ENCODE measurements at places on chromosomes 11 and 22.

DNA sequence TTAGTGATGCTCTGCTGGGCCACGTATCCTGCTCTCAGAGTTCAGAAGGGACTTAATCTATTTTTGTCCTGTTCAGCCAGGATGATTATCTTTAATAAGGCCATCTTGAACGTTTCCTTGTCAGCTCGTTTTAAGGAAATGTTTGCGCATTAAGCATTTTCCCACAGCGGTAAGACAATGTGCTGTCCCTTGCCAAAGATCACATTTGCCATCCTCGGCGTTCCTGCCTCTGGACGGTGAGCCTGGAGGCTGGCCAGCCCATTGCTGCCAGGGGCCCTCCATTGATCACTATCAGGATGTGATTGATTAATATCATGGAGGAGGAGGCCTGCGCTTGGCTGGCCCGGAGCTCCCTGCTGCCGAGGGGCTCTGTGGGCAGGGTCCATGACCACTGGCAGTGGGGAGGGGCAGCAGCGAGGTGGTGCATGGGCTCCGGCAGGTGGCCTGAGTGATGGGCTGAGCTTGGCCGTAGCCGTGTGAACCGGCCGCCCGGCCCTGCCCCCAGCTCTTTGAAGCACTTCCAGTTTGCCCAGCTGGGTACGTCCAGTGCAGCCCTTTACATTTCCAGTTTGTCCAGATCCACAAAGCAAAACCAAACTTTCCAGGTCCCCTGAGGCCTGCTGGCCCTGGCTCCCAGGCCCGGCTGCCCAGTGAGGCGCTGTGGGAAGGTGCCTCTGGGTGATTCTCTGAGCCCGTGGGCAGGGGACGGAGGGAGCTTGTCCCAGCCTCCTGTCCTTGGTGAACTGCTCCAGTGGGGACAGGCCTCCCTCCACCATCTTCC, 49.5 kb upstream of the SMIM38 start:
- no peak for DNase-seq

GRCh38 chr11:12518606-12519385, 141.4 kb downstream of the PARVA start:
- no peak for DNase-seq

DNA sequence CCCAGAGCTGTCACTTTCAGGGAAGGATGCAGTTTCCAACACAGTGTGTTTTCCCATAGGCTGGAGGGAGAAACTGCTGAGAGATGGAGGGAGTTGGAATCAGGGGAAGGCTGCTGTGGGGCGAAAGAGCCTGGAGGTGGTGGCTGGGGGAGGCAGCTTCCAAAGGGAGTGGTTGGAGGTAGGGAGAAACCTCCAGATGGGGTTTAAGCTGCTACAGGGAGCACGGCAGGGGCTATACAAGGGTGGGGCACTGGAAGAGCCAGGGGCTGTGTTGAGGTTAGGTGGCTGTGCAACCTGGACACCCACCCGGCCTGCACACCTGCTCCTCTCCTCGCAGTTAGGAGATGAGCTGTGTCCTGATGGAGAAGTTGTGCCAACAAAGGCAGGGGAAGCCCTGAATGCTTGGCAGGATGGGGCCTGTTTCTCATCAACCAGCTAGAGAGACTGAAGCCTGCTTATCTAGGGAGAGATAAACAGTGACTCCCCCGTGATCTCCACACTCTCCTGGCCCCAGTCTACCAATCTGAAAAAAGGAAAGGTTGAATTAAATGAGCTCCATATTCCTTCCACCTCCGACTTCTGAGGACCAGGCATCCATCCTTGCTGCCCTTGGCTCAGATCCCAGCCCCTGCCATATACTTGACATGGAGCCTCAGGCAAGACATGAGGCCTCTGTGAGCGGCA, 3.6 kb upstream of the SLCO2B1 start:
- no peak for DNase-seq

DNA sequence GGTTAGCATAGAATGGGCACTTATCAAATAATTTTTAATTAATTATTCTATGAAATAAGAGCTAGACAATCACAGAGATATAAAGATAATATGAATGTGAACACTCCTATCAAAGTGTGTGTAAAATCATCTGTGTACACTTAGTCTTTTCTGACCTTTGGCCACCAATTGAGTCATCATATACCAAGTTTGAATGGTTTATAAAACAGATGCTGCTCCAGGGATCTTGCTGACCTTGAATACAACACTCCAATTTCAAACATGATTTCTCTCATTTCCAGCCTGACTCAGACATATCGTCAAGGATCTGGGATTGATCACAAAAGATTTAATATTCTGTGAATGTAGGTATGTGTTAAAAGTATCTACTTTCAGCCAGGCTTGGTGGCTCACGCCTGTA, 2.9 kb upstream of the OR51V1 start:
- DNase-seq: no peak

DNA sequence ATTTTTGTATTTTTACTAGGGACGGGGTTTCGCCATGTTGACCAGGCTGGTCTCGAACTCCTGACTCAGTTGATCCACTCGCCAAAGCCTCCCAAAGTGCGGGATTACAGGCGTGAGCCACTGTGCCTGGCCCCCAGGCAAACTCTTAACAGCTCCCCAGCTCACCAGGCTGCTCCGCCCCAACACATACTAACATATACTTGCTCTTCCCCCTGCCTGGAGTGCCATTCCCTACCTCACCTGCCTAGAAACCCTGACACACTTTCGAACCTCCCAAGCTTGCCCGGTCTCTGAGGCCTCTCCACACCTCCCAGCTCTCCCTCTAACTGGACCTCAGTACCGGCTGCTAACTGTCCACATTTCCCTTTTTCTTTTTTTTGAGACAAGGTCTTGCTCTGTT, 8.5 kb downstream of the MAP4K2 start:
- DNase-seq: no peak

DNA sequence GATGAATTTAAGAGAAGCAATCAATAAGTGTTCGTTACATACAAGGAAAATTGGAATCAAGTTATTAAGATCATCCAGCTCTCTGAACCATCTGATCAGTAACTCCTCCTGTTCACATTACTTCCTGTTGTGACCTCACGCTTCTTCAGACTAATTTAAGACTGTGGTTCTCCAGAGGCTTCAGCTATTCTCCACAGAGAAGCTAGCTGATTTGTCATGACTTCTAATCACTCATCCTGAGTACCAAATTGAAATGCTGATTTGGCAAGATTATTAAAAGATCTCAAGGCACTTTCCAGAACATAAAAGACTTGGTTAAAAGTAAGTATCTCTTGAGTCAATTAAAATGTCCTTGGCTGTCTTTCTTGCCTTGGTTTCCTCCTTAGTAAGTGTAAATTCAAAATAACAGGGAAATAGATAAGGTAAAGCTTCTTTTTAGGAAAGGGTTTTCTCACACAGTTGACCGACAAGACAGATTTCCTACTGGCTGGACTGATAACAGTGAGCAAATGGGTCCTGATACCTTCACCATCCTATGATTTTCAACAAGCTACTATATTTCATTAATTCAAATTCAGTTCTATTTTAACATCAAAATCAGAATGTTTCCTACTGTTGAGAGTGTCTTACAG, 38.5 kb downstream of the GAB2 start:
- no peak for DNase-seq

DNA sequence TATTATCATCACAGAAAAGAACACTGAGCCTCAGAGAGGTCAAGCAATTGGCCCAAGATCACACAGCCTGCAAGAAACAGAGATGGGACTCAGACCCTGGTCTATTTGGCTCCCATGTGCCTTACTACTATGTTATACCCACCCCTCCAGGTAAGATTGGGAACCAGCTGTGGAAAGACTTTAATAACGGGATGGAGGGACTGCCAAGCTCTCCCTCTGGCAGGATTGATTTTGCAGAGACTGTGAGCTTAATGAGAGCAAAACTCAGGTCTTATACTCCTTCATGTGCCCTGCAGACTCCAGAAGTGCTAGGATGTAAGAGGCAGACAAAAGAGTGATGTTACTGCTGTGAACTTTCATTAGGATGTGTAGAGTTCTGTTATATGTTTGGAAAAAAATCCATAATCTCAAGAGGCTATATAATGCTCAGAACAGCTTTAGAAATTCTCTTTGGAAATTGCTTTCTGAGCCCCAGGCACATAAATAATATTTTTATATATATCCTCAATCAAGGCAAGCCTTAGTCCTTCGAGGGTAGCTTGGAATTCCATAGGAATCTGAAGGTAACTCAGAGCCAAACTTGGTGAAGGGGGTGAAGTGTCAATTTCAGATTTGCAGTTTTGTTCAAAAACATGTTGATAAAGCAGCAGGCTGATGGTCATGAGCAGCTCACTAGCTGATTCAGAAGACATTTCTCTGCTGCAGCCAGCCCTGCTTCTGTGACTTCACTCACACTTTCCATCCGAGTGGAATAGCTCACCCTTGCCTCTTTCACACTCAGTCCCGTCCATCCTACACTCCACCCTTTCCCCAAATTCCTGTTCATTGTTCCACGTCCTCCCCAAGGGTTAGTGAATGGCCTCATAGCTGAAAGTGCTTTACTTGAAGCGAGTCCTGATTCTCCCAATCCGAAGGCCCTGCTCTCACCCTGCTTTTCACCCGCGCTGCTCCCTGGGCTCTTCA, 188.8 kb downstream of the SNX19 start:
- no peak for DNase-seq

- no peak for DNase-seq
Measured at GRCh38 chr11:75356613-75357012, 5.2 kb upstream of the ARRB1 start.

DNA sequence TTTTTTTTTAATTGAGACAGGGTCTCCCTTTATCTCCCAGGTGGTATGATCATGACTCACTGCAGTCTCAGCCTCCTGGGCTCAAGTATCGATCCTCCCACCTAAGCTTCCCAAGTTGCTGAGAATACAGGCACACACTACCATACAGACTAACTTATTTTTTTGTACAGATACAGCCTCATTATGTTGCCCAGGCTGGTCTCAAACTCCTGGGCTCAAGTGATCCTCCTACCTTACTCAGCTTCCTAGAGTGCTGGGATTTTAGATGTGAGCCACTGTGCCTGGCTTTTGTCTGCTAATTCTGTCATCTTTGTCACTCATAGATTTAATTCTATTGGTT, 43.5 kb downstream of the CBL start:
- no peak for DNase-seq

DNA sequence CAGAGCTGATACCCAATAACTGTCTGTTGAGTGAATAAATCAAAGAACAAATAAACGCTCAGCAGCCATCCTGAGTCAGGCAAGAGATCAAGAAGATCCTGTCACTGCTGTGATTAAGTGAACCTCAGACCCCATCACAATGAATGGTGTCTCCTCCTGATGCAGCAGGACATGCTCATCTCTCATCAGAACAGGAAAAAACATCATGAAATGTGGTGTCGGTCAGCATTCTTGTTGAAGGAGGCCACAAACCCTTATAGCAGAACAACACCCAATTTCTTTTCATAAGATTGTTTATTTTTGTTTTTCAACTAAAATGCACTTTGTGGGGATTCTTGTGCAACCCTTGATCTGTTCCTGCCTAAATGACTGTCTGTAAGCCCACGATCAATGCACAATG, 60.3 kb downstream of the SYTL2 start:
- no peak for DNase-seq

- DNase-seq: no peak
Measured at GRCh38 chr11:79902493-79902892, 461.7 kb upstream of the TENM4 start.

- DNase-seq: no peak
Measured at GRCh38 chr11:45816614-45817013, 11.7 kb downstream of the SLC35C1 start.

GRCh38 chr22:27842669-27843431, 41.3 kb upstream of the MN1 start:
- DNase-seq: no peak

GRCh38 chr22:50613291-50613981, 12.8 kb downstream of the MAPK8IP2 start:
- DNase-seq: no peak

DNA sequence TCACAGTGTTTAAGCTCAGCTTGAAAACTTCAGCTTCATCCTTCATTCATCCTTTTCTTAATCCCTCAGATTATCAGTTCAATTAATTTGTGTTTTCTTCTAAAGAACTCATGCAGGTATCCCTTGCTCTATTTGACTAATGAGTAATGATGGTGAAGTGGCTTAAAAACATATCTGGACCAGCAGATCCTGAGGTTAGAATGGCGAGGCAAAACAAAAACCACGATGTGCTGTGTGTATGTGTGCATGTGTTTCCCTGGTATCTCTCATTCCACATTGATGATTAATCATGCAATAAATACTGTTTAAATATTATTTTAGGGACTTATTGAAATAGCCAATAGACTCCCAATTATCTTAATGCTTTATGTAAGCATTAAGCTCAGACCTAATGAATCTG, 437.0 kb downstream of the DYNC2H1 start:
- DNase-seq: no peak

DNA sequence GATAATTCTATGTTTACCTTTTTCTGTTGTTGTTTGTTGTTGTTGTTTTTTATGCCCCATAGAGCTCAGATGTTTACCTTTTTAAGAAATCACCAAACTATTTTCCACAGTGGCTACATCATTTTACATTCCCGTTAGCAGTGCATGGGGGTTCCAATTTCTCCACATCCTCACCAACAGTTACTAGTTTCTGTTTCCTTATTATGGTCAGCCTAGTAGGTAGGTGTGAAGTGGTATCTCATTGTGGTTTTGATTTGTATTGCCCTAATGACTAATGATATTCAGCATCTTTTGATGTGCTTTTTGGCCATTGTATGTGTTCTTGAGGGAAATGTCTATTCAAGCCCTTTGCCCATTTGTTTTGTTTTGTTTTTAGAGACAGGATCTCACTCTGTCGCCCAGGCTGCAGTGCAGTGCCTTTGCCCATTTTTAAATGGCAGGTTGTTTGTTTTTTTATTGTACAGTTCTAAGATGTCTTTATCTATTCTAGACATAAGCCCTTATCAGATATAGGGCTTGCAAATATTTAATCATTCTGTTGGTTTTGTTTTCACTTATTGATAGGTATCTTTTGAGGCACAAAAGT, 27.5 kb downstream of the CHEK2 start:
- no peak for DNase-seq

GRCh38 chr11:71326328-71326940, 74.1 kb upstream of the SHANK2 start:
- no peak for DNase-seq

GRCh38 chr11:36222831-36223635, 66.2 kb downstream of the COMMD9 start:
- DNase-seq: no peak

DNA sequence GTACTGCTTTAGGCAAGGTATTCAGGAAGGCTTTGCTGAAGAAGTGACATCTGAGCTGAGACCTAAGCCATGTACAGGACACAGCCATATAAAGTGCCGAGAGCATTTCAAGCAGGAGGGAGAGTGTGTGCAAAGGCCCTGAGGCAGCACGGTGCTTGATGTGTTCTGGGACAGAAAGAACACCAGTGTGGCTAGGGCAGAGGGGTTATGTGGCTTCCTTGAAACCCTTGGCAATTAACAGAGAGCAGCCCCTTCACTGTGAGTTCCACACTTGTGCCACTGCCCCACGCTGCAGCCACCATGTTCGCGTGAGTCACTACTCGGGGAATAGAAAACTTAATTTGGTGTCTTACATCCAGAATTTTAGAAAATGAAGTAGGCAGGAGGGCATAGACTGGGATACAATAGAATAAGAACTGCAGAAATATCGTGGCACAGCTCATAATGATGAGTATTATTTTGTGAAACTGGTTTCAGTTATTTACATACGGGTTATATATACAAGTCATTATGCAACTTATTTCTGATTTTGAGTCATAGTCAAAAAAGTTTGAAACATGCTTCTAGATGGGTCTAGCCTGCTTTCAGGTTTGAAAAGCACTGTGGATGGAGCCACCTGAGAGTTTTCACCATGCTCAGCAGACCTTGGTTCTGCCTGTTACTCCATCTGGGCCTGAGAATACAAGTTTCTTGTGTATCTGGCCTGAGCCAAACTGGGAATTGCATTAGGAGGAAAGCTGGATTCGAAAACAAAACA, 11.8 kb downstream of the IL10RA start:
- DNase-seq: no peak

GRCh38 chr22:44187652-44188230, 7.0 kb downstream of the PARVG start:
- DNase-seq: no peak
